ENCODE measurements at places on chromosomes 3 and 15.

GRCh38 chr3:16545413-16546185 lies 32.1 kb upstream of the RFTN1 start:
- DNase-seq: no peak

DNA sequence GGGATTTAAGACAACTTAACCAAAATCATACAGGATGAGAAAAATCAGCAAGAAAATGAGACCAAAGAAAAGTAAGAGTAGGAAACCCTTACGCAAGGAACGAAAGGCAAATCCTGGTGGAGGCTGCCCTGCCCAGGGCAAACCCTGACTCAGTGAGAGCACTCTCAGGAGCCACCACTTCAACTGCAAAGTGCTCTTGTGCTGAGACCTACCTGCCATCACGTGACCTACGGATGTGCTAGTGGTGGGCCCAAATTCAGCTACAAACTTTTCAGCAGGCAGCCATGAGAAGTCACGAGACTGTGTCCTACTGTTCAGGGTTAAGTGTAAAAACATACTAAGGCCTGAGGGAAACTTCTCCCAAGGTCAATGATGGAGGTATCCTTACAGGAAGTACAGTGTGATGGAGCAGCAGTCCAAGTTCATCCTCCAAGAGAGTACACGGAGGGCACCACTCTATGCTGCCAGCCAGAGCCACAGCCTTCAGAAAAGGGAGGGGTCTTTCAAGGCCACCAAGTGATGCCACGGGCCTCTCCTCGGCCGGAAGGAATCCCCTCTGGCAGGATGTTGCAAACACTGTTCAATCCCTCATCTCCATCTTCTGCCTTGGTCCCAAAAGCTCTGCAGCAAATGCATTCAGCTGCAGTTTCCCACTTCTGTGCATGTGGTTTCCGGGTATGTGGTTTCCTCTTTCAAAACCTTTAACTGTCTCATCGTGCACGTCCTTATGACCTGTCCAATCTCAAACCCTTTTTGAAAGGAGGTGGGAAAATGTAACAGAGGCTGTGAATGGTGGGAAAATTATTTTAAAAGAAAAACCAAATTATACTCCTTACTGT lies 9.5 kb downstream of the CHSY1 start:
- DNase-seq: no peak

GRCh38 chr3:72187131-72187530 lies 402.2 kb upstream of the PROK2 start:
- DNase-seq: no peak

DNA sequence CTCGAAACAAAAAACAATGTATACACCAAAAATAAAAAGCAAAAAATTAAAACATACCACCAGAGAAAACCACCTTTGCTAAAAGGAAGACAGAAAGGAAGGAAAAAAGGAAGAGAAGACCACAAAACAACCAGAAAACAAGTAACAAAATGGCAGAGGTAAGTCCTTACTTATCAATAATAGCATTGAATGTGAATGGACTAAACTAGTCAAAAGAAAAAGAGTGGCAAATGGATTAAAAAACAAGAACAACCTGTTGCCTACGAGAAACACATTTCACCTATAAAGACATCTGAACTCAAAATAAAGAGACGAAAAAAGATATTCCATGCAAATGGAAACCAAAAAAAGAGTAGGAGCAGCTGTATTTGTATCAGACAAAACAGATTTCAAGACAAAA lies 22.2 kb downstream of the PDCD10 start:
- no peak for DNase-seq

- DNase-seq: no peak
These were observed 43.9 kb upstream of the PLXND1 start for GRCh38 chr3:129650256-129650872.

DNA sequence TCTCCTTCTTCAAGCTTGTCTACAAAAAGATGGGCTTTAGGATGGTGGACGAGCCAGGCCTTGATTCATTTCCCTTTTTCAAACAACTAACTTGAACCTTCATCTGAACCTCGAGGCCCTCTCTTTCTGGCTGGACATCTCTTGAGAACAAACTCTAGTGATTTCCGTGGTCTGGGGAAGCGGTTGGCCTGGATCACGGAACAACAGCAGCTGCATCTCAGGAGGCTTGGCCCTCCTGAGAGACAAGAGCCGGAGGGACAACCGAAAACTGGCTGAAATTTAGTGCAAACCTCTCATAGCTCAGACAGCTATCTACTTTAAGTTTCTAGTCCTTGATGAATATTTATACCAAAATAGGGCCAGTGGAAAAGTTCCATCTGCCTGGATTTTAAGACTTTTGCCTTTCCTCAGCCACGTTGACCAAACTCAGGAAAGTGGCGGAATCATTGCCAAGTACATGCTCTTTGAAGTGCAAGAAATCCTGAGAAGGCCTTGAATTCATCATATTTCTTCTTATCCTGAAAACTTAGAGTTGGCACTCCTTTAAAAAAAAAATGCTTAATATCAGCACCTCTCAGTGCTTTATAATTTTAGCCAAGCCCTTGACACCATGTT lies 14.5 kb downstream of the LMCD1 start:
- DNase-seq: no peak

- DNase-seq: peak; percentile 29
These were observed 12.0 kb upstream of the SHC4 start for GRCh38 chr15:48975472-48976419.

- no peak for DNase-seq
These were observed 71.3 kb upstream of the CGNL1 start for GRCh38 chr15:57305009-57305408.

- DNase-seq: no peak
These were observed 37.1 kb downstream of the MAP4 start for GRCh38 chr3:47979070-47979469.

DNA sequence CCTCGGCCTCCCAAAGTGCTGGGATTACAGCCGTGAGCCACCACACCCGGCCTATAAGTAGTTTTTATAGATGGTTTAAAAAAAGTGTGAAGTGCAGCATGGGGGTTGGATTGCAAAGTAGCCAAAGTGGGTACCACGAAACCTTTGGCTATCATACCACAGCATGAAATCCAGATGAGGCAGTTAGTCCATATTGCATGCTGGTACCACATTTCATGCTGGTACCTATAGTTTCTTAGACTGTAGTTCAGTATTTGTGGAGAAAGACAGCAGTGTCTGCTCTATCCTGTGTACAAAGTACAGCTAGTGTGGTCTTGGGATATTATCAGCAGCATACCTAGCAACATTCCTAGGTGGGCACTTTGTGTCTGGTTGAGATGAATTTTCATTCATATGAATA lies 11.8 kb downstream of the ZNF609 start:
- no peak for DNase-seq

DNA sequence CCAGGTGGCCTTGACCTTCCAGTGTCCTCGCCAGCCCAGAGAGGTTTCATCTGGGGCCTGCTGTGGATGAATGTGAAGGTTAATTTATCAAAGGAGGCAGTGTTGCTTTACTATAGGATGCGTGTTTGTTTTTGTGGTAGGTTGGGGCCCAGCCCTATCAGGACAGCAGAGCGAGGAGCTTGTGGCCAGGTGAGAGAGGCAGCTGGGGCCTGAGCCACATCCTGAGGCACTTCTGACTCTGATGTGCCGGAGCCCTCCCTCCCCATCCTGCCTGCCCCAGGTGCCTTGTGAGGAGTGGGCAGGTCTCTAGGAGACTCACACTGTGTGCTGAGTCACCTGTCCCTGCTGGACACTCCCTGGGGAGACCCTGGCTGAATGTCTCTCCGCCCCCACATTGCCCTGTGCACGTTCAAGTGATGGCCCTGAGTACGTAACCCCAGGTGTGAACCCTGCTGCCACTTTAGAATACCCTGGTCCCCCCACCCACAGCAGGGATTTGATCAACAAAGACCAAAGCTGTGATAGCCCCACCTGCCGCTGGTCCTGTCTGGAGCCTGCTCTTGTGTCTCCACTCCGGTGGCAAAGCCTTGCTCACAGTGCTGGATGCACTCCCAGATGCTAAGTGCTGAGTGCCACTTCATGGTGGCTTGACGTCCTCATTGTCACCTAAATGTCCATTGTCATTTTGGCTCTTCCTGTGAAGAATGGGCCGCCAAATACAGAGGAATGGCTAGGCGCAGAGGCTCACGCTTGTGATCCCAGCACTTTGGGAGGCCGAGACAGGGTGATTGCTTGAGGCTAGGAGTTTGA lies 16.0 kb downstream of the FBLN2 start:
- DNase-seq: no peak

Measured in DMS153 (cell line).